Stimulated activated CD4-positive, alpha-beta T cell treated with anti-CD3 and anti-CD28 coated beads, TNF-alpha, amount 100 ng/mL, for 1 hour (primary cell): ENCODE measurements at places on chromosomes 7 and 10.

GRCh38 chr7:78175330-78176100 is 376.9 kb downstream of the PHTF2 start:
- no peak for DNase-seq

GRCh38 chr7:66679633-66680244 is 51.1 kb downstream of the KCTD7 start:
- no peak for DNase-seq

DNA sequence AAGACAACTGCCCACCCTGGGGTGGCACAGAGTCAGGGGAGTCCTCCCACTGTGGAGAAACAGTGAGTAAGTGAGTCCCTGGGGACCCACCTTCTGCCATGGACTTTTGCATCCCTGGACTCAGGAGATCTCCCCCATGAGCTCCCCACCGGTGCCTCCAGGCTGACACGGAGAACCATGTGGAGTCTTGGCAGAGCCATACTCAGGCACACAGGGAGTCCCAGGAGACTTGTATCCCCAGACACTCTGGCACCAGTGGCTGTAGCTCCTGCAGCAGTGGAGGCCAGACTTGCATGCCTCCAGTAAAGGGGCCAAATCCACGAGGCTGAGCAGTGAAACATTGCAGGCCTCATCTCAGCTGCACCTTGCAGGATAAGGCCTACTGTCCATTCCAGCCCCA is 791.4 kb downstream of the PCDH15 start:
- DNase-seq = no peak

DNA sequence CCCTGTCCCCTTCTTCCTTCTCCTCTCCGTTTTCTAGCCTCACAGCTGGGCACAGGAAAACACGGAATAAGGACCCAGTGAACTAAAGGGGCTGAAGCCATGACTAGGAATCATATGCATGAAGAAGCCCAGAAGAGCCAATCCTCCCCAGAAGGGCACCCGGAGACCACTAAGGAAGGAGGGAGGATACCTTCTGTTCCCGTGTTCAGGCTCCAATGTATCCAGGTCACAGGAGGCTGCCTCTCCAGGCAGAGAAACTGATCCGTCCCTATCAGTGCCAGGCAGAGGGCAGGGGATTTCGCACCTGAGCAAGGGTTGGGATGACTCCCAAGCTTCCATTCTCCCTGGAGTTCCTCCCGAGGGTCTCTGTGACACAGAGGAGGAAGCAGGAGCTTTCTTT is 246.6 kb downstream of the SNX10 start:
- no peak for DNase-seq

GRCh38 chr10:130244031-130244927 is 108.1 kb downstream of the GLRX3 start:
- DNase-seq = no peak

- no peak for DNase-seq
Measured at GRCh38 chr7:64886956-64887545, 16.0 kb upstream of the ZNF273 start.

GRCh38 chr7:22426463-22427094 is 69.6 kb upstream of the RAPGEF5 start:
- DNase-seq = no peak

DNA sequence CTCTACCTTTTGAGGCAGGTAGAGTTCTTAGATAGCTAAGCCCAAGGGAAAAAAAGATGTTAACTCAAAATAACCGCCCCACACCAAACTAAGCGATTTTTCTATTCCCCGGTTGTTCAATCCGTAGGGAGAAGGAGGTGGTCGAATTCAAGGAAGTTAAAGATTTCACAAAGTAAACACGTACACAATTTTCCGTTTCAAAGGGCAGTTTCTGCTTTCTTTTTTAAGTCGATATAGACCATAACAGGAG is 842 bp downstream of the KBTBD2 start:
- DNase-seq = no peak
